ENCODE measurements at places on chromosomes 4 and X. TPM values are rescaled to one million over a fixed set of nuclear protein-coding genes. Genes with fewer than 3 reads are reported as not detected.

The C4orf36 gene
- total RNA-seq = 0.64 TPM

The SPOCK3 gene
- 0.10 TPM for total RNA-seq

The NRK gene
- not detected for total RNA-seq

The ANXA5 gene
- 478 TPM for total RNA-seq

All from A549 treated with DMSO at 1 μM for 4 hours (cell line).